Activated CD4-positive, alpha-beta T cell treated with anti-CD3 and anti-CD28 coated beads, Interleukin-2, amount 10 ng/mL, durations not matched to agents 24 days and 14 days (primary cell): ENCODE measurements at places on chromosomes 13 and 19. TPM values are rescaled to one million over a fixed set of nuclear protein-coding genes. Genes with fewer than 3 reads are reported as not detected.

ZIK1 gene
- total RNA-seq: 2.8 and 4.1 TPM in 2 replicates

SERP2 gene
- not detected in 2 replicates for total RNA-seq

- no peak for DNase-seq
- H3K4me1 ChIP-seq: no peaks in the 10 kb centered on the region
- no peaks in the 10 kb centered on the region for H3K36me3 ChIP-seq
- H3K27me3 ChIP-seq: no peaks in the 10 kb centered on the region
Measured at GRCh38 chr13:80177327-80177726, 163.6 kb downstream of the SPRY2 start.

SYCN gene
- not detected in 2 replicates for total RNA-seq

DNA sequence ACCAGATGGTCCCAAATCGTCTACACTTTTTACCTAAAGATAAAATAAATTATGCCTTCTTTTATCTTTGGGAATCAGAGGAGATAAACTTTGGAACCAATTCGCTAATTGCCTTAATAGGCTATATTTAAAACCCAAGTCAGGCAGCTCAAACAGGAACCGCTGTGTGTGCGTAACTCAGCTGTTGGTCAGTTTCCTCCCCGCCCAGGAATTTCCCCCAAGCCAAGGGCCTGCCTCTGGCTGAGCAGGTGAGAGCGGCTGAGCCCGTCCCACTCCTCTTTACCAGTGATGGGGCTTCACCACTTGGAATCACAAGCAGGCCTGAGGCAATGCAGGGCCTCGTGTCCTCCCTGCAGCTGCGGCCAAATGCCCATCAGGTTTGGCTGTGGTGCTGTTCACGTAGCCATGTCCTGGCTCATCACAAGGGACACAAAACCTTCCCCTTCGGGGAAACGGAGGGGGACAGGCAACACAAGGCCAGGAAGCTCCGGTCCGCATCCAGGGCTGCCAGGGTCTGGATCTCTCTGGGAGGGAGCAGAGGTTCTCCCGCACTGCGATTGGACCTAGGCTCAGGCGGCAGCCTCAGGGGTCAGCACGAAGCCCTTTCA, 503 bp upstream of the SLC7A9 start:
- no peaks in the 10 kb centered on the region for H3K36me3 ChIP-seq
- no peak overlapping the region for H3K4me3 ChIP-seq
- DNase-seq: no peak
- no peaks in the 10 kb centered on the region for H3K4me1 ChIP-seq
- no peaks in the 10 kb centered on the region for H3K27me3 ChIP-seq

DNA sequence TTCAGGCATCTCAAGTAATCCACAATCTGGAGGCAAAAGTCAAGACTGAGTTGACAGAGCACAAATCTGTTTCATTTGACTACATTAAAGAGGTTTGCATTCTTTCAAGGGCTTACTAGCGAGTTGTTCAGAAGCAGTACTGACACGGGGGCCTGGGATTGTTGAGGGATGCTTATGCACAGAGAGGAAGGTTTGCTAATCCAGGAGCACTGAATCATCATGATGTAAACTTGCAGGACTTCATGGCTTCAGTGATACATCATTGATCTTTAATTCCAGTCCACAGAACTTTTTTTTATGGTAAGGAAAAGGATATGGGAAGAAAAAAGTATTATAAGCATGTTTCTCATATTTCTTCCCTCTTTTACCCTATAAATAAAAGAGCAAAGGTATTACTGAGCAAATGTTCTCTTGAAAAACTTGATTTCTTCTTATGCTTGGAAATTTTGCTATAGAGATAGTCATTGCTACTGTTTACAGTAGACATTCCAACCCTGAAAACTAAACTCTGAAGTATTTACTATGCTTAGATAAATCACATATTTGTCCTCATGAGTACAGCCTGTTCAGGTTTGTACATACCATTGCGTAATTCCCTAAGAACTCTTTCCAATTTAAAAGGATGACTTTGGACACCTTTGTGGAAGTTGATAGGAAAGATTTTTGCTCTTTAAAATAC, 65.8 kb upstream of the KPNA3 start:
- H3K4me3 ChIP-seq: no peak overlapping the region
- H3K4me1 ChIP-seq: no peaks in the 10 kb centered on the region
- no peak overlapping the region for H3K27ac ChIP-seq
- DNase-seq: no peak

FAM83E gene
- total RNA-seq: 5.1 and 6.4 TPM in 2 replicates

DNA sequence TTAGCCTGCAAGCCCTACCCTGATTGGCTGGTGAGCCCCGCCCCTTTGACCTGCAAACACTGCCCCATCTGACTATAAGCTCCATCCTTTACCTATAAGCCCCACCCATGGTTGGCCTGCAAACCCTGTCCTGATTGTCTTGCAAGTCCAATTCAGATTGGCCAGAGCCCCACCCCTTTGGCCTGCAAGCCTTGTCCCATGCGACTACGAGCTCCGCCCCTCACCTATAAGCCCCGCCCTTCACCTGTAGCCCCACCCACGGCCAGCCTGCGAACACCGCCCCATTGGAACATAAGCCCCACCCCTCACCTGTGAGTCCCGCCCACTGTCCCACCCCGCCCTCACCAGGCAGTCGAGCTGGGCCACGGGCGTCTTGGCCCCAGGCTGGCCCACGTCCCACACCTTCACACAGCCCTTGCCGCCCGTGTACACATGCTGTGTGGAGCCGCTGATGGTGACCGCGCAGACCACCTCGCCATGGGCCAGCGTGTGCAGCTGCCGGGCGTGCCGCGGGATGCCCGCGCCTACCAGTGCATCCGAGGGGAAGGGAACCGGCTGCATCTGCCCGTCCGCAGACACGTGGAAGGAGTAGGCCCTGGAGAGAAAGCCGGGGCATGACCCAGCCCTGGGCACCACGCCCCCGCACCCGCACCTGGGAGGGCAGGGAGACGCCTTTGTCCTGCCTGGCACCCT, 22.9 kb downstream of the TLE2 start:
- H3K4me1 ChIP-seq: no peaks in the 10 kb centered on the region
- H3K27me3 ChIP-seq: no peaks in the 10 kb centered on the region
- no peak overlapping the region for H3K27ac ChIP-seq
- no peak overlapping the region for H3K4me3 ChIP-seq
- H3K36me3 ChIP-seq: no peaks in the 10 kb centered on the region

COL4A2 gene
- total RNA-seq: not detected in 2 replicates

DNA sequence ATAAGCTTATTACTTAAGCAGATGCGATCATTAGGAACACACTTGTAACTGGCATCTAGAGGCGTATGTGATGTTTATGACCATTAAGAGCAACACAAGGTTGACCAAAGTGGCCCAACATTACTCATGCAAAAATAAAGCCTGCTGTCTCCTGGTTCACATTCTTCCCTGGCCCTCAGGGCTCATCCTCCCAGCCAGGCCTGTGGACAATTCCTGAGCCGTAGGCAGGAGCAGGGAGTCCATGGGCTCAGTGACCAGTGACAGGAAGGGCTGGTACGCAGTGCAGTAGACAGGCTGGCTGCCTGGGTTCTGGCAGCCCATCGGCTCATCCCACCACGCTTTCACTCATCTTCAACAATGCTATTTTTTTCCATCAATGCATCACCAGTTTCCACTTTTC, 106.0 kb downstream of the STK24 start:
- no peak overlapping the region for H3K4me3 ChIP-seq
- H3K4me1 ChIP-seq: peaks cover 32% of the 10 kb centered on the region
- DNase-seq: no peak
- peaks cover 54% of the 10 kb centered on the region for H3K36me3 ChIP-seq
- H3K27ac ChIP-seq: peak overlapping the region; percentile 49

GRCh38 chr19:40101813-40102212, 11.1 kb upstream of the ZNF780A start:
- peaks cover 14% of the 10 kb centered on the region for H3K27me3 ChIP-seq
- DNase-seq: no peak
- H3K36me3 ChIP-seq: no peaks in the 10 kb centered on the region
- no peaks in the 10 kb centered on the region for H3K4me1 ChIP-seq
- no peak overlapping the region for H3K27ac ChIP-seq
- H3K4me3 ChIP-seq: no peak overlapping the region

GRCh38 chr13:112703449-112704284, 13.8 kb downstream of the ATP11A start:
- no peak overlapping the region for H3K27ac ChIP-seq
- H3K4me3 ChIP-seq: no peak overlapping the region
- H3K36me3 ChIP-seq: peaks cover 1% of the 10 kb centered on the region
- DNase-seq: no peak

- H3K4me3 ChIP-seq: no peak overlapping the region
- no peak for DNase-seq
- H3K36me3 ChIP-seq: no peaks in the 10 kb centered on the region
Measured at GRCh38 chr19:42487798-42488178, 40.5 kb downstream of the CEACAM1 start.

DNA sequence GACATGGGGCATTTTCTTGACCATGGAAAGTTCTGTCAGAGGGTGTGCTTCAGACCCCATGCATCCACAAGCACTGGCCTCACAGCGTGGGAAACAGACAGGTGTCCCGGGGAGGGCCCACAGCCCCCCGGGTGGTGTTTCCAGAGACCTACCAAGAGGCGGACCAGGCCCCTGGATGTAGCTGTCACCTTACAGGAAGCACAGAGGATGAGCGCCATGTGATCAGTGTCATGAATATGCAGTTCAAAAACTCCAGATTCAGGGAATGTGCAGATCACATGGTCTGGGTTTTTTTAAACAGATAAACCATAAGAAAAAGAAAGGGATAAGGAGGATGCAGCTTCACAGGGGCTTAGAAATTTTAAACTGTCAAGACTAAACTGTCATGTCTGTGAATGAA, 61.0 kb upstream of the SPATA13 start:
- H3K4me1 ChIP-seq: peaks cover 17% of the 10 kb centered on the region
- H3K27ac ChIP-seq: no peak overlapping the region
- no peaks in the 10 kb centered on the region for H3K36me3 ChIP-seq
- H3K27me3 ChIP-seq: peaks cover 32% of the 10 kb centered on the region
- no peak overlapping the region for H3K4me3 ChIP-seq

GRCh38 chr13:20064128-20064527, 96.7 kb downstream of the GJA3 start:
- H3K27me3 ChIP-seq: no peaks in the 10 kb centered on the region
- H3K27ac ChIP-seq: no peak overlapping the region
- no peak for DNase-seq
- H3K4me3 ChIP-seq: no peak overlapping the region

ZNF208 gene
- total RNA-seq: 0.07 TPM in 1 of 2 replicates, not detected in the other

LENG8 gene
- total RNA-seq: 202 and 214 TPM in 2 replicates

DNA sequence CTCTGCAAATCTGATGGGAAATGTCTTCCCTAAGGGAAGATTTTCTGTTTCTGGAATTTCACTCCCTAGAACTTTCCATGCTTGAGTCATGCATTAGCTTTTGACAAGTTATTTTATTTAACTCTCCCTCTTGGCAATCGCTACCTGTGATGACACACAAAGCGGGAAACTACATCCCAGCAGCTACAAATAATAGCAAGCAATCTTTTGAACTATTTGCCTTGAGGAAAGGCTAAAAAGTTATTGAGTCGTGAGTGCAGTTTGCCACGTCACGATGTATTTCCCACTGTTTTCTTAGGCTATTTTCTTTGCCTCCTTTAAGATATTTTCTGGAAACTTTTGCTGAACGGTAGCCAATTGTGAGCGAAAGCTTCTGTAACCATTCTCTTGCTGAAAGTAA, 353.3 kb upstream of the HTR2A start:
- no peaks in the 10 kb centered on the region for H3K36me3 ChIP-seq
- no peaks in the 10 kb centered on the region for H3K4me1 ChIP-seq
- no peaks in the 10 kb centered on the region for H3K27me3 ChIP-seq
- H3K4me3 ChIP-seq: no peak overlapping the region

DNA sequence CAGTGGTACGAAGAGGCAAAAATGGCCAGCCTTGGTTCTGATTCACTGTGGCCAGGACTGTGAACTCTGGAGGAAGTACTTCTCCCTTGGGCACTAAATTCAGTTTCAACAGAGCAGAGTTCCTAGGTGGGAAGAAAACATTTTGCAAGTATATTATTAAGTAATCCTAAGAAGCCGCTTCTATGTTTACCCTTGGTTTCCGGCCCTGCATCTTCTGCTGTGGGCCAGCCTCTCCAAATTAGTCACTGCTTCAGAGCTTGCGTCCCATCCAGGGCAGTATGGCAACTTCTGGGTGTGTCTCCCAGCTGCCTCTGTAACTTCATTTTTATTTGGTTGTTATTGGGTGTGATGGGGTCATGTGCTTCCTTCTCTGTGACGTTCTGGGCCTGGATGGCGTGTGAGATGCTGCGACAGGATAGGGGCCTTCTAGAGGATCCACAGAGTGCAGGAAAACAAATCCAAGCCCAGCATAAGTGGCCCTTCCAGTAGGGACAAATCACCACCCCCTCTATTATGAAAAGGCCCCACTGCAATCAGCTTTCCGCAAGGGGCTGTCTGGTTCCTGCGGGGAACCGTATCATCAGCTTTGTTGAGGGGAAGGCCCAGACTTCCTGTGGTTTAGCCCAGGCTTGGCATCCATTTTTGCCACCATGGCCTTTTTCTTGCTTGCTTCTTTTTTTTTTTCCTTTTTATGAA, 55.1 kb upstream of the C1QTNF9 start:
- DNase-seq: peak; percentile 85
- peak overlapping the region; percentile 81 for H3K4me3 ChIP-seq
- H3K27me3 ChIP-seq: no peaks in the 10 kb centered on the region
- peaks cover 52% of the 10 kb centered on the region for H3K36me3 ChIP-seq
- H3K27ac ChIP-seq: peak overlapping the region; percentile 97
- H3K4me1 ChIP-seq: peaks cover 66% of the 10 kb centered on the region

ERICH4 gene
- total RNA-seq: not detected in 2 replicates

- no peak overlapping the region for H3K27ac ChIP-seq
- H3K4me3 ChIP-seq: no peak overlapping the region
- H3K36me3 ChIP-seq: no peaks in the 10 kb centered on the region
- no peaks in the 10 kb centered on the region for H3K4me1 ChIP-seq
- DNase-seq: no peak
Measured at GRCh38 chr19:46240693-46241092, 11.2 kb downstream of the IGFL1 start.
